ENCODE measurements at places on chromosomes 2 and 18.

DNA sequence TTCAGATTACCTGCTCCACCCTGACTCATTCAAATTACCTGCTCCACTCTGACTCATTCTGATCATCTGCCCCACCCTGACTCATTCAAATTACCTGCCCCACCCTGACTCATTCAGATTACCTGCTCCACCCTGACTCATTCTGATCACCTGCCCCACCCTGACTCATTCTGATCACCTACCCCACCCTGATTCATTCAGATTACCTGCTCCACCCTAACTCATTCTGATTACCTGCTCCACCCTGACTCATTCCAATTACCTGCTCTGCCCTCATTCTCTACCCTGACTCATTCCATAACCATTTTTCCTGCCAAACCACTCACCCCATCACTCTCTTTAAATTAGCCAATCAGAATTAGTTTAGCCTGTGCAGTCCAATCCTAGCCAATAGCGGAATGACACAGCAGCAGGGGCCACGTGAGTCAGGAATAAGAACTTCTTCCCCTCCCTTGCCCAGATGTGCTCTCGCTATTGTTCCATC, 26.2 kb downstream of the CFAP53 start:
- DNase-seq: no peak

- DNase-seq: no peak
Measured at GRCh38 chr18:56632070-56633022, 6.0 kb downstream of the TXNL1 start.

DNA sequence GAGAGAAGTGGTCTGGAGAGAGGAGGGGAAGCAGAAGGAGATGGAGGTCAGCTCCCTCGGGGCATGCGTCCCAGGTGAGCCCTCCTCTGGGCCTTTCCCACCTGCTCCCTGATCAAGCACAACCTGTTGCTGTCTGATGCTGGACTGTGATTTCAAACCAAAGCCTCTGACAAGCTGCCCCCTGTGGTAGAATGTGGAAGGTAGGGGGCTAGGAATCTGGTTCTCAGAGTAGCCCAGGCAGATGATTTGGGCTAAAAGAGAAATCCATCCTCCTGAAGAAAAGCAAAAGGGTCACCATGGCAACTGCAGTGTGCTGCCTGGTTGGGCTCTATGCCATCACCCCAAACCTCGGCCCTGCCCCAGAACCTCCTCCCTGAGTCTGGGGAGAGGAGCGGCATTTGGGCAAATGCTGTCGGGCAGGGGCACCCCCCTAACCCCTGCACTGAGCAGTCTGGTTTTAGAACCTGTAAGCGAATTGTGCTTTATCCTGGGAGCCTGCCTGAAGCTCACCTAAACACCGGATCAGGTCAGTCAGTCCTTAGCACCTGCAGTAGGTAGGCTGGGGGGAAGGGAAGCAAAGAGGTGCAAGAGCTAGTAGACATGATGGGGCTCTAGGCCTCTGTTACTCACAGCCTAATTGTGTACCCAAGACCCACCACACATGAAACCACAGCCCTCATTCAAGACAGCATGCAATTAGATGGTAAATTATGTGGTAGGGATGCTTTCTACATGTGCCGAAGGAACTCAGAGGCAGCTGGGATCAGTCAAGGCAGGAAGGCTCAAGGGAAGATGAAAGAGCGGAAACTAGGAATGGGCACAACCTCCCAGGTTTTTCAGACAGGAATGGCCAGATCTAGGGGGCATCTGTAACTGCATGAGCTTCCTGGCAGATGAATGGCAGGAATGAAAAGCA, 83.5 kb downstream of the DNMT3A start:
- no peak for DNase-seq

- DNase-seq: no peak
Measured at GRCh38 chr2:239549711-239550255, 149.0 kb upstream of the HDAC4 start.

GRCh38 chr2:3645745-3646389, 12.1 kb upstream of the ALLC start:
- DNase-seq: no peak

- no peak for DNase-seq
Measured at GRCh38 chr18:4074647-4075046, 380.5 kb downstream of the DLGAP1 start.

DNA sequence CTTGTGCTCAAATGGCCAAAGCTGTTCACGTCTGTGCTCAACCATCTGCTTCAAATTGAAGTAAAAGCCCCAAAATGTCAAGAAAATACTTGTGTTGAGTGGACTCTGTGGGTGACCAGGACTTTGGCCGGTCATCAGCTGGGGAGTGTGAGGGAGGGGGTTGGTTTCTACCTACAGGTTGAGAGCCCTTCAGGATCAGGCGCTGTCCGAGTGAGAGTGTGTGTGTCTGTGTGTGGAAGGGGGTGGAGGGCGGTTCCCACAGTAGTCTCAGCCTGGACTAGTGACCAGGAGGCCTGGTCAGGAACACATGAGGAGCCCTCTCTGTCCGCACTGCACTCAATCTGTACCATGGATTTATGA, 34.2 kb downstream of the ATOH8 start:
- DNase-seq: no peak

- DNase-seq: peak; percentile 45
Measured at GRCh38 chr2:204108330-204108751, 171.8 kb downstream of the ICOS start.

GRCh38 chr18:37449618-37450017, 116.0 kb downstream of the CELF4 start:
- no peak for DNase-seq

GRCh38 chr2:118665784-118666529, 181.5 kb downstream of the EN1 start:
- no peak for DNase-seq

DNA sequence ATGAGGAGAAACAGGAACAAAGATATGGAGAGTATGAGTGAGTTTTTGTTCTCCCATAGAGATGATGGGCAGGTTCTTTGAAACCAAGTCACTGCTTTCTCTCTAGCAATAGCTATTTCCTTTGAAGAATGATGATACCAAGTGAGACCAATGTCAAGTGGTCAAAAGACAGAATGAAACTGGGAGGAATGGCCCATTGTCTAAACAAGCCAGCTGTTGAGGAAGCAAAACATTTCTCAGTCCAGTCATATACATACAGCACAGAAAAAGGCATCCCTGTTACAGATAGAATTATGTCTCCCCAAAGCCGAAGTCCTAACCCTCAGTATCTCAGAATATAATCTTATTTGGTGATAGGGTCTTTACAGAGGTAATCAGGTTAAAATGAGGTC, 66.1 kb upstream of the EPC2 start:
- DNase-seq: no peak

DNA sequence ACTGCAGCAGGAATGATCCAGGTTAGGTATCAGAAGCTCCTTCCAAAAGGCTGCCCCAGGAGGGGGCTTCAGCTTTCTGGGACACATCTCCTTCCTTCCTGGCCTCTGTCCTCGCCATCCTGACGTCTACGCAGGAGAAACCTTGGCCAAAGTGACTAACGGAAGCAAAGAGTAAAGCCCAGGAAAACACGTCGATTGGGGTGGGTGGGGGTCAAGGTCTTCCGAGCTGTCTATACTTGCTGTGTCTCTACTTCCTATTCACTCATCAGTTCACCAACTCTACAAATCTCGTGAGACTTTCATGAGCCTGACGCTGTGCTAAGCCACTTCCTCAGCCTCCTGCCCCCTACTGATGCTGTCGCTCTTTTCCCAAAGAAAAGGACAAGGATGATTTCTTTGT, 212.6 kb downstream of the TNS1 start:
- no peak for DNase-seq

- no peak for DNase-seq
Measured at GRCh38 chr2:149188291-149188690, 142.1 kb upstream of the LYPD6 start.

GRCh38 chr2:100529900-100530299, 32.9 kb upstream of the PDCL3 start:
- DNase-seq: no peak

- no peak for DNase-seq
Measured at GRCh38 chr2:70898363-70899240, 37.1 kb upstream of the ATP6V1B1 start.

GRCh38 chr2:70431716-70432347, 121.8 kb downstream of the TGFA start:
- DNase-seq: no peak

DNA sequence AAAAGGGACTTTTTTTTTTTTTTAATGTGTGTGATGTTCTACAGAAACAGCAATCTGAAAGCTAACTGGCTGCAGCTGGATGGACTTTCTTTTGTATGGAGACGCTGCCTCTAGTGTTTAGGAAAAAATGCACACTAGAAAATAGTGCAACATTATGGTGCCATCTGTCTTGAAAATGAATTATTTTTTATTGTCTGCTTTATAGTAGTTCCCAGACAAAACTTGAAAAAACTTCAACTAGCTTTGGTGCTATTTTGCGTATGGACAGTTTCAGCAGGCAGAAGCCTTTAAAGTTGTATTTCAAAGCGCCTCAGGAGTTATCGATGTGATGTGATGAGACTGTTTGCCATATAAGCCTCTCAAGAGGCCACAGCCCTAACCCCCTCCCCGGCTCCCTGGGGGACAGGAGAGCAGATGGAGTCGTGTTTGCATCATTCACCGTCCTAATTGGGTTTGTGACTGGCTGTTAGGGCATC, 86.9 kb downstream of the LTBP1 start:
- no peak for DNase-seq

DNA sequence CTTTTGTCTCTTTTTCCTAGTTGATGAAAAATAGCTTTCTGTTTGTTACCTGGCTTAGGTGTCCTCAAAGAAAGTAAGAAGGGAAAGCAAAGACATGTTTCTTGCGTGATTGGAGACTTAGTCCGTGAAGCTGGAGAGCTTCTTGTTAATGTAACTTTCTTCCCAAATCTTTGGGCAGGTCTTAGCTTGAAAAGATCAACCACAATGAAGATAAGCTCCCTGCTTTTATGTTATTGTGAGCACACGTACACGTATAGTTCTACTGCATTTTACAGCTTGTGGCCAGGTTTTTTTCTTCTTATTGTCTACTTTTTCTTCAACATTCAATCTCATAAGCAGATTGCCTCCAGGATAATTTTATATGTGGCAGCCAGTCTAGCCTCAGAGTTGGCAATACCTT, 99.8 kb downstream of the DIS3L2 start:
- DNase-seq: no peak

GRCh38 chr2:75523313-75524275, 37.1 kb downstream of the EVA1A start:
- peak; percentile 3 for DNase-seq

DNA sequence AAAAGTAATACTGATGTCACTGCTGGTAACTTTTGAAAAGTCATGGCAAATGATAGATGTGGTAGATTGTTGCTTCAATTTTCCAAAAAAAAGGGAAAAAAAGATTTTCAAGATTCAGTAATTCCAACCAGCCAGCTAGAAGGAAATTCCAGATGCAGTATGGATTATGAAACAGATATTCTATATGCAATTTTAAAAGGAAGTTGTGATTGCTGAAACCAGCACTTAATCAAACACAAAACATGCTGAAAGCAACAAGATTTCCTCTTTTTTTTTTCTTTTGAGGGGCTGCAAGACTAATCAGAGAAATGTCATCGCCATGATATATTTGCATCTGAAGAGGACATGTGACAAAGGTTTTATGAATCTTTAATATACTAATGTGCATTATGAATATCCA, 5.1 kb upstream of the HNMT start:
- DNase-seq: no peak

DNA sequence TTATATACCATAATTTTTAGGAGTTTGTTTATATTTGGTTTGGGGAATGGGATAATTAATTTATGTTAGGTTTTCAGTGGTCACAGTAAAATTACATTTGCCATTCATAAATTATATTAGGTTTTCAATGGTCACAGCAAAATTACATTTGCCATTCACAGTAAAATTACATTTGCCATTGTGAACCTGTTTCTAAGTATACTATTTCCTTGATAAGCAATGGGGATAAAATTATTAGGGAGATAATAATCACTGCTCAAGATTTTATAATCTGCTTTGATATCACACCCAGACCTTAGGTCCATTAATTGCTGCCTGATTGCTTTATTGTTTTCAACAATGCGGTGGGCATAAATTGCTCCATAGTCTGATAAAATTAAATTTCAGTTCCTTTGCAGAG, 124.6 kb downstream of the ASXL3 start:
- no peak for DNase-seq

- DNase-seq: no peak
Measured at GRCh38 chr2:24628746-24629145, 137.7 kb downstream of the NCOA1 start.

DNA sequence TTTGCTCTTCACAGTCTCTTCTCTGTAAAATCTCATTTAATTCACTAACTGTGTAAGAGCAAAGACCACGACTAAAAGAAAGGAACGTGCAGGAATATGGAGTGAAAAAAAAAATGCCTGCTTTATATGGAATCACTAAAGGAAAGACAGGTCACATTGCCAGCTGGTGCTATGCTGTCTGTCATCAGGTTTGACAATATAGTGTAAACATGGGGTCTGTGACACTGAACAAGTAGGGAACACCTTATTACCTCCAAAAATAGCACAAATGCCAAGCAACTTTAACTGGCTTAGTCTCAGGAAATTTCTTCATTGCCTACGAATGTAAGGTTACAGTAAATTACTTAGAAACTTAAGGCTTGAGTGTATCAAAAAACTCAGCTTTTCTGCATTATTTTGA, 364.5 kb upstream of the LINC00305 start:
- DNase-seq: no peak

- no peak for DNase-seq
Measured at GRCh38 chr2:181077128-181077709, 96.8 kb downstream of the UBE2E3 start.

DNA sequence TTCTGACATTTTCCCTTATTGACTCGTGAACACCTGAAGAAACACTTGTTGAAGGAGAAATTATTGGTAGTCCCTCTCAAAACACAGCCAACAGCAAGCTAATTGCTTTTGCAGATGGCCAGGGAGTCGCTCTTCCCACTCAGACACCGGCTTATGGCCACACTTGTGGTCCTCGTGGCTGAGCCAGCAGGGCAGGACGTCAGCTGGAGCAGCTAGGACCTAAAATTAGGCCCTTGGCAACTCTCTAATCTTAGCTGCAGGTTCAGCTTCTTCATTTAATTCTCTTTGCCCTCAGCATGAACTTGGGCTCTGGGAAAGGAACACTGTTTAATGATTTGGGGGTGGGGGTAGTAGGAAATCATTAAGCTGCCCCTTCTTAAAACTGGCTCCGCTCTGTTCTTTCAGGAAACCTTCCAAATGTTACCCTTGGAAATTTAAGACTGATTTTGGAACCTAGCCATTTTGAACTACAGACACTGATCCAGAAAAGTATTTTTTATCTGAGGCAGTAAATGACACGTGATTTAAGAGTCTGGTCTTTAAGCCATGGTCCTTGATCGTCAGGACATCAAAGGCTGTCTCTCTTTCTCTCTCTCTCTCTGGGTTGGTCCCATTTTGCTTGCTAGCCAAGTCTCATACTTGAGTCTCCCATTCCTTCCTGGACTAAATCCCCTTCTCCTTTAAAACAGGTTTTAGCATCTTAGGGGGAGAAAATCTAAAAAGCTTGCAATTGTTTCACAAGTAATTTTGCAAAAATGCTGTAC, 77.5 kb downstream of the CDK15 start:
- DNase-seq: no peak
